ENCODE measurements at places on chromosomes 1 and 21. TPM values are rescaled to one million over a fixed set of nuclear protein-coding genes. Genes with fewer than 3 reads are reported as not detected.

DNA sequence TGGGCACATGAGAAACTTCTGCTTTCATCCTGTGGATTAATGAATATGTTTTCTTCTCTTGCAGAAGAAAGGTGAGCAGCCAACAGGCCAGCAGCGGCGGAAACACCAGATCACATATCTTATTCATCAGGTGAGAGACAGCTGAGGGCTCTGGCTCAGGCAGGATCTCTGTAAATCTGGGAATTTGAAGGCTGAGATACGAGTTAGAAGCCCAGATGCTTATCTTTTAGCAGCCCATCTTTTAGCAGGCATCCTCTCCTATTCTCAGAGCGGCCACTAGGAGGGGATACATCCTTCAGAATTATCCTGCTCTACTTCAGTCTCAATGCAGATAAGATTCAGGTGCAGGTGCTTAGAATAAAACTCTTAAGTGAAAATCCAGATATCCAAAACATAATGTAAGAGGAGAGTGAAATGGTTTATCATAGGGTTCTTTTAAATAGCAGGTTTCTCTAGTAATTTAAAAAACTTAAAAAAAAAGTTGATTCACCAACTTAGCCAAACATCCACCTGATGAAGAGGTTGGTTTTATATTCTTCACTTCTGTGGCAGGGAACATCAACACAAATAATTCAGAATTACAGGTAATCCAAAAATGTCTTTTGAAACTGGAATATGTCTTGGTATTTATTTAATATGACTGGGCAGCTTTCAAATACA, 19.3 kb downstream of the SH2D2A start:
- peak; percentile 48 for DNase-seq
- peaks cover 77% of the 10 kb centered on the region for H3K36me3 ChIP-seq
- no peaks in the 10 kb centered on the region for H3K27me3 ChIP-seq
- H3K4me1 ChIP-seq = peaks cover 28% of the 10 kb centered on the region

- peaks cover 7% of the 10 kb centered on the region for H3K27me3 ChIP-seq
- no peak for DNase-seq
These were observed 35.7 kb downstream of the NEK2 start for GRCh38 chr1:211639475-211640300.

- H3K27ac ChIP-seq = no peak overlapping the region
- no peak for DNase-seq
- H3K27me3 ChIP-seq = peaks cover 9% of the 10 kb centered on the region
- H3K36me3 ChIP-seq = no peaks in the 10 kb centered on the region
- H3K4me3 ChIP-seq = no peak overlapping the region
These were observed 5.1 kb upstream of the CAPN8 start for GRCh38 chr1:223670458-223671159.

Gene TBX19
- 6.5 TPM for total RNA-seq

Gene ZYG11A
- 0.37 TPM for total RNA-seq
